ENCODE measurements at places on chromosomes 2 and 18.

GRCh38 chr2:120661551-120661950 lies 74.1 kb upstream of the GLI2 start:
- DNase-seq, result peak; percentile 75

- no peak for DNase-seq
Measured at GRCh38 chr2:83168377-83168776, 1290.7 kb downstream of the SUCLG1 start.

- no peak for DNase-seq
Measured at GRCh38 chr2:10208736-10209135, 86.2 kb downstream of the RRM2 start.

DNA sequence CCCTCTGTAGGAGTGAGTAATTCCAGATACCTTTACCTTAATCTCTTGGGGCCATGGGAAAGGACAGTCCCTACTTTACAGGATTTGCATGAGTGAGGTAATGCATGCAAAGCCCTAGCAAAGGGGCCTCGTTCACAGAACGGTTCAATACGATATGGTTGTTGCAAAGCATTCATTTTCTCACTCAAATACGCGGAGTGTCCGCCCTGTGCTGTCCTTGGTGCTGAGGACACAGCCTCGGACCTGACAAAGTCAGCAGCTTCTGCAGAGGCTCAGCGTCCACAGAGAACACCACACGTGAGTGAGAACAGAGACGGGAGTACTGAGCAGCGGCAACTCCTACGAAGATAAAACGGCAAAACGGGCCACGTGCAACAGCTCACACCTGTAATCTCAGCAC lies 125.7 kb downstream of the EIPR1 start:
- no peak for DNase-seq

GRCh38 chr2:3927031-3927430 lies 223.7 kb downstream of the DCDC2C start:
- DNase-seq, result no peak

DNA sequence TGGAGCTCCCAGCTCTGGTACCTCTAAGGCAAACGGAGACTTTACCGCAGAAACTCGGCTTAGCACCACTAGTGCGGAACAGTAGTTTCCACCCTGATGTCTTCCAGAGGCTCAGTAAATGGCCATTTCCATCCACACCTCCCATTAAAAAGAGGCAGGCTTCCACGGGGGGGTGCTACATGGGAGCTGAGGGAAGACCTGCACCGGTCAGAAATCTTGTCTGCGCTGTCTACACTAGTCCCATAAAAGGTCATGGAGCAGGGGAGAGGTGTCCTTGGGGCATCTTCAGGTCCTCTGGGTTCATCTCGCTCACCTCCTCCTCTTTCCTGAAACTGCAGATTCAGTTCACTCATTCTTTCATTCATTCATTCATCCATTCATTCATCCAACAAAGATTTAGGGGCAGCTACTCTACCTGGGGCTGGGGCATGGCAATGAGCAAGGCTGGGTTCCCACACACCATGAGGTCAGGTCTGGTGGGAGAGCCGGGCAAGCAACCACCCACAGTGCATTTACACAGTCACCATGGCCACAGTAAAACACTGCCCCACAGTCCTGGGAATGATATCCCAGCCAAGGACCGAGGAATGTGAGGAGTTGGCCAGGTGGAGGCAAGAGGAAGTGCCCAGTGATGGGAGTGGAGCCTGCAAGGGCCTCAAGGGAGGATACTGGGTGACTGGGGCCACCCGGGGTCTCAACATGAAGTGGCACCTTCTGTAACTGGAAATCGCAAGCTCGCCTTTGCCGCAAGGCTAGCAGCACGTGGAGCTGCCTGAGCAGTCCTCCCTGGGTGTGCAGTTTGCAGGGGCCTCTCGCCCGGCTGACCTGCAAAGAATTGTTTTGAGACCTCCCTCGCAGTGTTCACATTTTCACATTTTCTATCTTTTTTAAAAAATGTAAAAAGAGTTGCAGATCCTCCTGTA lies 180.2 kb upstream of the RAB6C start:
- DNase-seq, result no peak

DNA sequence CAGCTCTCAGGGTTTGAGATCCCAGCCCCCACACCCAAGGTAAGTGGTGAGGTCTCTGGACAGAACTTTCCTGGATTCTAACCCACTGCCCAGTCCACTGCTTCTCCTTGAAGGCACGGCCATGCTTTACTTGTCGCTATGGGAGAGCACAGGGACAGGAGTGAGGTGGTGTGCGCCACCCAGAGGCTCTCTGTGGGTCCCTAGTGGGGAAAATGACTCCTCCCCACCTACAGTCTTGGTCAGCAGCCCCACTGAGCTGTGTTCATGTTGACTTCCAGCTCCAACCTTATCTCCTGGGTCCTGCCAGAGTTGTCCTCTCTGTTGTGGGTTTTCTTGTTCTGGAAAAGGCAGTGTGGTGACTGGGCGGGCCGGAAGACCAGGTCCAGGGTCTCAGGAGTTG lies 11.1 kb downstream of the TET3 start:
- no peak for DNase-seq

DNA sequence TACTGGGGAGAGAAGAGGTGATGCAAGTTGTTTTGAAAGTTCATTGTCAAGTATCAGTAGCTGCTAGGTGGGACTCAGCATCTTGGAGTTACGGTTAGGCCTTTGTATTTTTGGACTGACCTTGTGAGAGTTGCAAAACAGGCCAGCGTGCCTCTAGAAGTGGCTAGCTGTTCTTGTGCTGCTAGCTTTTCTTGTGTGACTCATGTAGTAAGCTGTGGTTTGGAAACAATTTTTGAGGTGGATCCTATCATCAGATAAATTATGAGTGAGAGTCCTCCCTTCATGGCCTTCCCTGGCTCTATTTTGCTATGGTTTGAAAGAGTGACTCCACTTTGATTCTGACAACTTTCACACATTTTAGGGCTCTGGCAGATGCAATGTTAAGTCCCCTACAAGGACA lies 409.2 kb upstream of the HS6ST1 start:
- no peak for DNase-seq

- peak; percentile 59 for DNase-seq
Measured at GRCh38 chr2:56008661-56009431, 85.3 kb upstream of the EFEMP1 start.

DNA sequence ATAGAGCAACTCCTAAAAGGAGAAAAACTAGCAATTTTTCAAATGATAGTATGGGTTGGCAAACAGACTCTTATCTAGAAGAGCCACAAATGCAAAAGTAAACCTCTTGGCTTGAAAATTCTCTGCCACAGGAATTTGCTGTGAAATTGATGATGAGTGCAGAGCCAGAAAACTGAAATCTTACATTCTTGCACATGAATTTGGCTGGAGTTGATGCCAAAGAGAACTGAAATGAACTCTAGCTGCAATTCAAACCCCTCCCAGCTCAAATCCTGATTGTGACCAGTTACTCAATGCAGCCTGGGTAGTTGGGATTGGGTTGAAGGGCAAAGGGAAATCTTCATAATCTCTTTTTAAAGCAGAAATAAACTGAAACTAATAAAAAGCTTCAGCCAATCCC lies 266.6 kb downstream of the PDE11A start:
- DNase-seq, result no peak

DNA sequence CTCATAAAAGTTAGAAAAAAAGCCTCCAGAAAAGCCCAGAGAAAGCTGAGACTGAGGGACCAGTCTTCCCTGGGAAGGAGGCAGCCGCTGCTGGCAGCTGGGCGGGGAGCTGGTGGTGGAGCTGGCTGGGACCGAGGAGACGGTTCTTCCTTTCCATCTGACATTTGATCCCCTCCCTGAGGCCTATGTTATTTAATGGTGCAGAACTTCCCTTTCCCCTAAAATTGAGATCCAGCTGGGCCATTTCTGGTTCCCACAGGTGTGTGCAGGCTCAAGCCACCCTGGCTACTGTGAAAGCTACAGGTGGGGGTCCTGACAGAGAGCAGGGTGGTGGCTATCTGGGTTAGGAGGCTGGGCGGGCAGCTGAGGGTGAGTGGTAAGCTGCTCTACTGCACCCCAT lies 81.5 kb upstream of the FZD7 start:
- DNase-seq, result no peak

- no peak for DNase-seq
Measured at GRCh38 chr2:198706476-198707082, 751.2 kb downstream of the SATB2 start.

- DNase-seq, result no peak
Measured at GRCh38 chr18:74791501-74792194, 194.0 kb downstream of the ZNF407 start.

DNA sequence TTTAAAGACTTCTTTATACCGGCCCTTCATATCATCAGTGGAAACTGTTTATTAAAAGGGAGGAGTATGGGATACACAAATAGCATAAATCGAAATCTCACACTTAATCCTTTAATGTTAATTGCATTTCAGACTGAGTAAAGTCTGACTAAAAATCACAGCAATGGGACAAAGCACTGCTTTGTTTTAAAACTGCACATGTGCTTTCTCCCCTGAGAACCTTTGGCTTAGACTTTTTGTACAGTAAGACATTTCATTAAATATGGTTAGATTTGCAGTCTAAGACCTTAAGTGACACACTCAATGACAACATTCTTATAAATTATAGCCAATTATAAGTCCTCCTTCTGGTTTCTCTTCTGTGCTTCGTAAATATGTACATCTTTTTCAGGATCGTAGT lies 12.5 kb downstream of the METTL21A start:
- DNase-seq, result no peak

DNA sequence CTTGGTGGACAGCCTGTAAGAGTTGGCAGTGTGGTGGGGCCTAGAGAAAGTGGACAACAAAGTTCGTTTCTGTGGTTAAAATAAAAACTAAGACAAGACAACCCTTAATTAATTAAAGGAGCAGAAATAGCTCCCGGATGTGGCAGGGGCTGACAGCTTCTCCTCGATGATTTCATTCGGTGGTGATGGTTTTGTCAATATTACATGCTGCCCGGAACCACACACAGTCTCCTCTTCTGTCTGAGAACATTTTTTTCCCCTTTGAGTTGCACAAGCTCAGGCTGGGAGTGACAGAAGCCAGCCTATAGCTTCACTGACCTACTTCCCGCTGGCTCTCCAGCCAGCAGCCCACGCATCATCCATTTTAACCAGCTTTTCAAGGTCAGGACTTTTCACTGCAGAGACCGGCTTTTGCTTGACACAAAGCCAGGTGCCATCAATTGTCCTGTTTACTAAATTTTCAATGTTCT lies 378.8 kb downstream of the SLC4A3 start:
- no peak for DNase-seq

DNA sequence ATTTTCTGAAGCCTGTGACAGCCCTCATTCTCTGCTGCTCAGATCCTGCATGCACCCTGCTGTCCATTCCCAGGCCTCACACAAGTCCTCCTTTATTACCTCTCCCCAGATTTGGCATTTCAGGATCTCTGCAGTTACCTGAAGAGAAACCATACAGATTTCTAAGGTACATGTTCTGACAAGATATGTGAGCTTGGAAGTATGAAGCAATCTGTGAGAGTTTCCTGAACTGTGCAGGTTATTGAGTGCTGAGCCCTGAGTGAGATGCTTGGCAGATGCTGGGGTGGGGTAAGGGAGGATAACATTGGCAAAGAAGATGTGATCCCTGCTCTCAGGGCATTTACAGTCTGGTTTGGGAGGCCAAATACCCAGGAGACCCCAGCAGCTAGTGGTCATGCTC lies 122.1 kb upstream of the STPG4 start:
- no peak for DNase-seq

GRCh38 chr2:6412533-6413091 lies 453.1 kb downstream of the CMPK2 start:
- no peak for DNase-seq

GRCh38 chr2:37427241-37427640 lies 82.8 kb downstream of the QPCT start:
- no peak for DNase-seq

GRCh38 chr2:275466-275865 lies 10.7 kb downstream of the ACP1 start:
- no peak for DNase-seq

- DNase-seq, result no peak
Measured at GRCh38 chr2:110114831-110115255, 779 bp downstream of the MALL start.

DNA sequence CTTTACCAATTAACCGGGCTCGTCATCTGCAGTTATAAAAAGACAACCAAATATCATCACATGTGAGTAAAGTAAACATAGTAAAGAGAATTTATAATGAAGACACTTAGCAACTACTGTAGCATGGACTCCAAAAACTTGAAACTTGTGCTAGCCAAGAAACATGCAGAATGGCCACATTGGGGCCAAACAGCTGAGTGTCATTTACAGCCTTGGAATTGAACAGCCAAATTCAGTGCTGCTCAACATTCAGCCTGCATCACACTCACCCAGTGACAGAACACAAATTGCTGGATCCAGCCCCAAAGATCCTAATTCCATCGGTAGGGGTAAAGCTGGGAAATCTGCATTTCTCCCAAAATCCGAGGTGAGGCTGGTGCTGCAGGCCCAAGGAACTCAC lies 224.8 kb upstream of the GYPC start:
- no peak for DNase-seq

DNA sequence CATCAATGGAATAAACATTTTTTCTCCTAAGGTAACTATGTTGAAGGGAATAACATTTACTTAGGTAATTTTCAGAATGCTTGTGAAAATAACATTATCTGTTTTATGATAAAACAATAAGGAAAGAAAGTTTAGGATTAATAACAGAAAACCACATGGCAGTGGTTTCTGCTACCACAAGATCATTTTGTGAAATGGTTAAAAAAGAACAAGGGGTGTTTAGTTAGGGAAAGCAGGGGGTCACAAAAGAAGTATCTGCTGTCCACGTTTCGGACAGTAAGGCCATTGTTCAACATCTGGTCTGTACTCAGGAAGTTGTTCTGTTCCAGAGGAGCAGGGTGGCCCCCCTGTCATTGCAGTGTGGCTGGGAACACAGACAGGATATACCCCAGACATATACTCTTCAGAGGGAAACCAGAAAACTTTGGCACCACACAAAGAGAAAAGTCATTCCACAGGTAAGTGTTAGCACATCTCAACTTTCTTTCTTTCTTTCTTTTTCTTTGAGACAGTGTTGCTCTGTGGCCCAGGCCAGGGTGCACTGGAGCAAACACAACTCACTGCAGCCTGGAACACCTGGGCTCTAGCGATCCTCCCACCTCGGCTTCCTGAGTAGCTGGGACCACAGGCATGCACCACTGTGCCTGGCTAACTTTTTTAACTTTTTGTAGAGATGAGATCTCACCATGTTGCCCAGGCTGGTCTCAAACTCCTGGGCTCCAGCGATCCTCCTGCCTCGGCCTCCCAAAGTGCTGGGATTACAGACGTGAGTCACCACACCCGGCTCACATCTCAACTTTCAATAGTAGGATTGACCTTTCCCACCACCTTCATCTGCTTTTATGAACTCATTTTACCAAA lies 14.8 kb upstream of the ARL5A start:
- no peak for DNase-seq

DNA sequence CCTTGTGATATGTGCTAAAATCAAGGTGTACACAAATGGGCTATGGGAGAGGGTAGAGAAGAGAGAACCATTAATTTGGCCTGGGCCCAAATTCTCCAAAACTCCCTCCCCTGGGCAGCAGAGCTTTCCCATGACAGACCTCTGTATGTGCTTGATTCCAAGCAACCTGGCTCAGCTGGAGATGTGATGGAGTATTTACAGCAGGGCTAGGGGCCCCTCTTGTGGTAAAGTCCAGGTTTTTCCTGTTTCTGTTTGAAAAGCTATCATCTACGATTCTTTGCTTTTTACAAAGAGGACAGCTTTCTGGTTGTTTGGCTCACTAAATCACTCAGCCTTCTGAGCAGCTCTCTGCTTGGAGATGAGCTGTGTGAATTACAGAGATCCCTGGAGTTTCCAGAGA lies 40.3 kb downstream of the KCNS3 start:
- peak; percentile 20 for DNase-seq

All from iPS DF 19.7 (cell line).